ENCODE measurements at places on chromosomes 11 and 22. TPM values are rescaled to one million over a fixed set of nuclear protein-coding genes. Genes with fewer than 3 reads are reported as not detected.

DNA sequence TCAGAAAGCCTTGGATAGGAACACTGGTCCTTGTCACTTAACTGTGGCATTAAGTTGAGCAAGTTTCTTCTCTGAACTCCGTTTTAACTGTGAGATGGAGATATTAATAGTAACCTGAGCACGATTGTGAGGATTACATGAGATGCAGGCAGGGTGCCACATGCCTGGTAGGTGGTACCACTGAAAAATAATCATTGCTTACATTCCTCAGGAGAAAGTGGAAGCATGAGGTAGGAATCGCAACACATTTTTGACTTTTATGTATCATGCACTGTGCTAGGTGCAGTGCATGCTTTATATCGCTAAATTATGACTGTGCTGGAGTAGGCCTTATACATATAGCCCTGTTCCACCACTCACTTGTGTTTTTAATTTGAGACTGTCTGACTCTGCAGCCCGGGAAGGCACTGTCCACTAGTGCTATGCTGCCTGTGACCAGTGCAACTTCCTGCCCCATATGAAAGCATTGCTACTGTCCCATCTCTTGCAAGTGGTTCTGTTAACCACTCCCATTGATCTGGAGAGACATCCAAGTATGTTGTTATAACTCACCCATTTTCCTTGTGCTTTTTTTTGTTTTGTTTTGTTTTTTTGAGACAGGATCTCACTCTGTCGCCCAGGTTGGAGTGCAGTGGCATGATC, 1.0 kb downstream of the UQCR10 start:
- no peak for DNase-seq

DNA sequence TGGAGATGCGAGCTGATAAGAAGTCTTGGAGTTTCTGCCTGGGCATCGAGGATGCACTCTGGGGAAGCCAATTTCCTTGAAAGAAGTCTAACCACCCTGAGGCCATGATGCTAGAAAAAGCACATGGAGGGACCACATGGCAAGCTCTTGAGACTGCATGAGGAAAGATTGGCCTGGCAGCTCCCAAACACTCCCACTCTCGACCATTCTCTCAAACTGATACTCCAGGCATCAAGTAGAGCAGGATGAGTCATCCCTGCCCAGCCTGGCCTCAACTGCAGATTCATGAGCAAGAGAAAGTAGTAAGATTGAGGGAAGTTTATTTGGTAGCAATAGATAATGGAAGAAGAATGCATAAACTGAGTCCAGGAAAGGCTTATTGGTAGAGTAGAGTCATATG, 194.3 kb downstream of the KIF18A start:
- no peak for DNase-seq

GRCh38 chr11:63592975-63593395, 21.2 kb downstream of the PLAAT3 start:
- DNase-seq: peak; percentile 71

GRCh38 chr22:45907378-45907777, 69.6 kb downstream of the WNT7B start:
- DNase-seq: no peak

DNA sequence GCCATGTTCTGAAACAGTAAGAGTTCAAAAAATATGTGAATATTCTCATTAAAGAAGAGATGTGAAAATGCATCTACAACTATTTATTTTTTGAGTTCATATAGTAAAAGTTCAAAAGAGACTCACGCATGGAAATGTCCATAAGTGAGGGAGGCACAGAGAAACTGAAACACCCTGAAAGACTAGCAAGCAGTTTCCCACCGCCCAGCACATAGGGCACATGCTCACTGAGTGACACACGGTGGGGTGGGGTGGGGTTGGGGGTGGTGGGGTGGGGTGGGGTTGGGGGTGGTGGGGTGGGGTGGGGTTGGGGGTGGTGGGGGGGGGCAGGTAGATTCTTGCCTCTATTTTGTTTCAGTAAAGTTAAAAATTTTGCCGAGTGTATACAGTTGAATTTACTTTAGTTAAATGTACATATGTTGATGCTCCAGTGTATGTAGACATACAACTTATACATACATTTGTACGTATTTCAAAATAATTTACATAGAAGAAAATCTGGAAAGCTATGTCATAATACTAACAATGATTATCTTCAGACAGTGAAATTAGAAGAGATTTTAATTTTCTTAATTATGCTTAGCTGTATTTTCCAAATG, 6.3 kb downstream of the CCDC34 start:
- no peak for DNase-seq

DNA sequence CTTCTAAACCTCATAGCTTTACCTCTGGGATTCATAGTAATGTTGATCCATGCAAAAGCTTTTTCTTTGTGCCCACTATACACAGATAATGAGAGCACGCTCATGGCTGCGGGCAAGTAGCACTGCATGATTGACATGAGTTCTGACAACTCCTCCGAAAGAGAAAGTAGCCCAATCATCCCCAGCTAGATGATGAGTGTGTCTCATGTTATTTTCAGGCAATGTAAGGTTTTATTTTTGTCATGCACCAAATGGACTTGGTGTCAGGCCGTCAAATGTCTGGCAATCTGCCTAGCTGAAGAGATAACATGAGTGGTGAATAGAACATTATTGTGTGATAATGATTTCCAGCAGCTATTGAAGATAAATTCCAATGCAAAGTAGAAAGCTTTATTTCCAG, 662.6 kb downstream of the NTM start:
- peak; percentile 57 for DNase-seq

- DNase-seq: no peak
Measured at GRCh38 chr11:73538381-73538872, 59.5 kb downstream of the FAM168A start.

DNA sequence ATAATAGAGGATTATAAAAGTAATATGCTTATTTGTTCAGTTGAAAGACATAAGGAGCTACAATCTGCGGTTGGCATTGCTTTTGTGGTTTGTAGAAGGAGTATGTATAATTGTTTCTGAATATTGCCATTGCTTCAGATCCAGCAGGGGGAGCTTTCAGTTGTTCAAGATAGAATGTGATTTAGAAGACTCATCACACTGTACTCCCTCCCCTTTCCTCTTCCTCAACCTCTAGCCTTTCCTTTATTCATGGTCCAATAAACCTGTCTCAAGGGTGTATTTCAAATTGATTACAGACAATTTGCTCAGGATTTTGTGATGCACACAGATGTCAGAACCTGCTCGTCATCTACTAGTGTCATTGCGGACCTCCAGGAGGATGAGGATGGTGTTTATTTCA, 9.8 kb downstream of the PRMT3 start:
- DNase-seq: no peak

DNA sequence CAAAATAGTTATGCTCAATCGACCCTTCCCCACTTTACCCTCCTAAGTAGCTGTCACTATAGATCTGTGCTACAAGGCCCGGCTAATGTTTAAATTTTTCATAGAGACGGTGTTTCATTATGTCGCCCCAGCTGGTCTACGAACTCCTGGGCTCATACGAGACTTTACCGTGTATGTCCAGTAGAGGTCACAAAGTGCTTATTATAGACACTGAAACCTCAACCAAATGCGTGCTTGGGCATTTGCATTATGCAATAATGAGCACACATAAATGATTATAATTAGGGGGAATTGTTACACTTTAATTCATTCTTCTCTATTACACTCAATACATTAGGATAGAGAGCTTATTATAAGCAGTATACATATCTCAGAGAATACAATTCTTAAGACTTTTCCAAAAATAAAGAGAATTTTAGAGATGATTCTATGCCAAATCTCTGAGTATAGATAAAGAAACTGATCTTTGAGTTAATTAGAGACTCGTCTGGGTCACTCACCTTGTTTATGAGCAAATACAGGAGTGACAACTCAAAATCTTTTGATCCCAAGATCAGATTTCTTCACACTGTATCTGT, 12.5 kb upstream of the MRPL16 start:
- no peak for DNase-seq

DNA sequence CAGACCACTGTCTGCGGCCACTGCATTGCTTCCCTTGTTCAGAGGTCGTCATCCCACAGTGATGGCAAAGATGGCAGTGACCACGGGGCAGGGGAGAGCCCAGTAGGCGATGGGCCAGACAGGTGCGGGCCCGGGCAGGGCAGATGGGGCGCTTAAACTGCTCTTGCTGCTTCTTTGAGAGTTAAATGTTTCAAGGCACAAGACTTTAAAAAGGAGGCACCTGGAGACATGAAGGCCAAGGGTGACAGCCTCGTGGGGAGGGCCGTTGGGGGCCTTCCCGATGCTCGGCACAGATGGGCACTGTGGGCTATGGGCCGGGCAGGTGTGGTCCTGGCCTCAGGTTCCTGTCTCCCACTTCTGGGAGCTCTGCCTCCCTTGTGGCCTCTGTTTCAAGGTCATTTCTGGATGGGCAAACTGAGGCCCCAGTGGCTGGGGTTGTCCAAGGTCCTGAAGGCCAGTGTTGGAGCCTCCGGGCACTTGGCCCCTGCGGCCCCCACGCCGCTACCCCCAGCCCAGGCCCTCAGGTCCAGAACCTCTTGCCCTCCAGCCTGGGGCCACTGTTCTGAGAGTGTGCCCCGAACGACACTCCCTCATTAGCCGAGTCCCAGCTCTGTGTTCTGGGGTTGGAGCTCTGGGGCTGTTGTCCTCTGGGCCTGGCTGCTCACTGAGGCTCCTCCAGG, 16.9 kb upstream of the CCDC188 start:
- DNase-seq: no peak

- DNase-seq: no peak
Measured at GRCh38 chr11:34154059-34154875, 48.8 kb downstream of the NAT10 start.

DNA sequence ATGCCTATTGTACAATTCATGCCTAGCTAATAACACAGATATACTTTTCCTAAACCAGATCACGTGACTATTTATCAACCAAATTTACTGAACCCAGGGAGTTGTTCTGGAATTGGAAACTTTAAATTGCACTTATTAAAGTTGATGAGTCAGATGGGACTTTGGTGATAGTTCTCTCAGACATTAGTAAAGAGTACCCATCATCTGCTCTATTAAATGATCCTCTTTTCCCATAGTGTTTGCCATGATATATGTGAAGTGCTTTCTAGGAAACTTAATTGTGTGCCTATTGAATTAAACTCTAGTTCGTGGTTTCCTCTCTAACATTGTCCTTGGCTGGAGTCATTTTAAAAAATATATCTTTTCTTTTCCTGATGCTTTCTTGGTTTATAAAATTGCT, 99.0 kb downstream of the UVRAG start:
- no peak for DNase-seq

GRCh38 chr11:112650527-112650926, 310.7 kb upstream of the NCAM1 start:
- no peak for DNase-seq

- no peak for DNase-seq
Measured at GRCh38 chr11:62142921-62143320, 19.1 kb downstream of the INCENP start.

DNA sequence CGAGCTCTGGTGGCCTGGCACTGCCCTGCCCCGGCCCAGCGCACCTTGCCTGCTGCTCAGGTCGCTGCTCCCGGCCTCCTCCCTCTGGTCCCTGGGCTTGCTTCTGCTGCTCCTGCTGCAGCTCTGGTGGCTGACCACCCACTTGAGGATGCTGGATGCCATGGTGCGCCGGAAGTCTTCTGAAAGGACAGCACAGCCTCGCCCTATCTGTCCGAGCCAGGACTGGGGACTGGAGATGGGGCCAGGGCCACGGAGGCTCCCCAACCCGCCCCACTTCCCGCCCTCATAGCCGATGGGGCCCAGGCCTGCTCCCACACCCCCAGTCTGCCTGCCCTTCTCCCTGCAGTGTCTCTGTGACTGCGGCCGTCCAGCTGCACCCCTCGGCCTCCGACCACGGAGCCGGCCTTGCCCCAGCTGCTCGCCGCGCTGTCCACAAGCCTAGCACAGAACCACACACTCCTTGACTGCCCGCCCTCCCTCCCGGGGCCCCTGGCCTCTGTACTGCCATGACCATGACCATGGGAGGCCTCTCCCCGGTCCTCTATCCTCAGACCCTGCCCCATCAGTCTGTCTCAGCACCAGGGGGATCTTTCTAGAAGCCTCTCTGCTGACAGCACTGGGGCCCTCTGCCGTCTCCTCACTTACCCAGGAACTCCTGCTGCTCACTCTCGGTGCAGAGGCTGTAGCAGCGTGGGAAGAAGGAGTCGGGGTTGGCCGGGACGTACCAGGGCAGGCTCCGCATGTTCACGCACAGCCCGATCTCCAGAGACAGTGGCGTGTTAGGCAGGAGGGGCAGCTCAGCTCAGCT, 12.7 kb downstream of the TTLL8 start:
- no peak for DNase-seq

DNA sequence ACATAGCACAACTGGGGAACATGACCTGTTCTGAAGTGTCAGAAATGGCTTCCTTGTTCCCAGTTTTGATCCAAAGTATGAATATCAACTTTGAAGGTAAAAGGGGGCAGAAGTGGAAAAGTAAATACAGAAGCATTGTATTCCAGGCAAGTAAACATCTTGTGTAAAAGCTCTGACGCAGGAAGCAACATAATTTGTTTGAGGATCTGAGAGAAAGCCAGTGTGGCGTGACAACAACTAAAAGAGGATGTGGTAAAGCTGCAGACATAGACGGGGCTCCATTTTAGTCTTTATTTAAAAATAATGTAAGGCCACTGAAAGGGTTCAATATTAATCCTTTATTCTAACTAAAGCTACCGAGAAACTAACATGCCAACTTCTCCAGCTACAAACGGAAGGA, 310.2 kb downstream of the DLG2 start:
- no peak for DNase-seq

- DNase-seq: no peak
Measured at GRCh38 chr11:47415949-47416472, 7.6 kb downstream of the SLC39A13 start.

- no peak for DNase-seq
Measured at GRCh38 chr11:45337583-45338360, 51.6 kb upstream of the SYT13 start.

DNA sequence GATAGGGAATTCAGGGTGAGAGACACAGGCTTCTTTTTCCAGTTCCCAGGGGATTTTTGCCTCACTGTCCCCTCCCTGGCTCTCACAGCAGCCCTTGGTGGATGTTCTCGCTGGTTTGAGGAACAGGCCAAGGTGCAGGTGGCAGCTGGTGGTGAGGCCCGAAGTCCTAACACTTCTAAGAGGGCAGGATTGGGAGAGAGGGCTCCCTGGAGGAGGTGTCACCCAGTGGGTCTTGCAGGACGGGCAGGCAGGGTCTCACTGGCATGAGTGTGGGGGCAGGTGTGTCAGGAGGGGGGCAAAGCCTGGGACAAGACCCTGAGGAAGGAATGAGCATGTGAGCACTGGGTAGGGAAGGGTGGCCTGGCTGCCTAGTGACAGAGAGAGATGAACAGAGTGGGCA, 9.2 kb downstream of the ADORA2A start:
- DNase-seq: no peak

- no peak for DNase-seq
Measured at GRCh38 chr22:38964306-38964705, 6.9 kb downstream of the APOBEC3A start.

KCNJ1 gene
- not detected for total RNA-seq

OR10V1 gene
- total RNA-seq: not detected

TNNT3 gene
- total RNA-seq: 2.5 TPM

CHRM1 gene
- 76.6 TPM for total RNA-seq

RFPL2 gene
- 7.8 TPM for total RNA-seq

KRTAP5-1 gene
- not detected for total RNA-seq

FOXRED2 gene
- total RNA-seq: 60.2 TPM

ISX gene
- total RNA-seq: not detected

PCNX3 gene
- 34.7 TPM for total RNA-seq

CCDC116 gene
- total RNA-seq: 0.81 TPM

LMO1 gene
- 6.5 TPM for total RNA-seq

MOV10L1 gene
- total RNA-seq: 5.9 TPM

SPTBN2 gene
- total RNA-seq: 144 TPM

ZDHHC8 gene
- 97.8 TPM for total RNA-seq

FXYD6 gene
- 403 TPM for total RNA-seq

IGLL1 gene
- total RNA-seq: not detected

MMP27 gene
- not detected for total RNA-seq

AP5B1 gene
- 22.3 TPM for total RNA-seq

OR5A1 gene
- not detected for total RNA-seq

LARGE1 gene
- total RNA-seq: 90.0 TPM

SLC1A2 gene
- total RNA-seq: 1,799 TPM
